ENCODE measurements at places on chromosomes 6 and 20.

DNA sequence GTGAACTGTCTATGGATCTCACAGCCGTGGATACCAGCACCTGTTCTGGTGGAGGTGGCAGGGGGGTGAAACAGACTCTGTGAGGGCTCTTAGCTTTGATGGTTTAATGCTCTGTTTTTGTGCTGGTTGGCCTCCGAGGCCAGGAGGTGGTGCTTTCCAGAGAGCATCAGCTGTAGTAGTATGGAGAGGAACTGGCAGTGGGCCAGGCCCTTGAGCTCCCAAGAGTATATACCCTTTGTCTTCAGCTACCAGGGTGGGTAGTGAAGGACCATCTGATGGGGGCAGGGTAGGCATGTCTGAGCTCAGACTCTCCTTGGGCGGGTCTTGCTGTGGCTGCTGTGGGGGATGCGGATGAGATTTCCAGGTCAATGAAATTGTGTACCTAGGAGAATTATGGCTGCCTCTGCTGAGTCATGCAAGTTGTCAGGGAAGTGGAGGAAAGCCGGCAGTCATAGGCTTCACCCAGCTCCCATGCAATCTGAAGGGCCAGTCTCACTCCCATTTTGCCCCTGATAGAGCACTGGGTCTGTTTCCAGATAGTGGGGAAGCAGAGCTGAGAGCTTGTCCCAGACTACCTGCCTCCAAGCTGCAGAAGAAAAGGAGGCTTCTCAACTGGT, 102.7 kb upstream of the AHI1 start:
- DNase-seq: peak; percentile 98

- DNase-seq: no peak
Measured at GRCh38 chr6:166488076-166488685, 98.3 kb downstream of the RAMACL start.

DNA sequence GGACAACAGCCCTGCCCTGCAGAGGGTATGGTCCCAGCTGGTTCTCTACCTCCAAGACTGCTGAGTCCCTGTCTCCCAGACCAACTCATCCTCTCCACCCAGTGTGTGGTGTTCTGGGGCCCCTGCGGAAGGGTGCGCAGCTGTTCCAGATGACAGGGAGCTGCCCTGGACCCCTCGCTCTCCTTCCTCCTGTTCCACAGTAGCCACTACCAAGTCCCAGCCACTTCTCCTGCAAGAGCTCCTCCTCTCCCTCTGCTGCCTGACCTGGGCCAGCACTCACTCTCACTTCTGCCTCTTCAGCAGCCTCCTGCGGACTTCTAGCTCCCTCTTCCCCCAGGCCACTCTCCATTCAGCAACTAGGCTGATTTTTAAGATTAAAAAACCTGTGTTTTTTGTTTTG, 40.1 kb upstream of the TMEM181 start:
- DNase-seq: no peak

GRCh38 chr6:156778454-156779205, 1.5 kb downstream of the ARID1B start:
- peak; percentile 84 for DNase-seq

- no peak for DNase-seq
Measured at GRCh38 chr20:57126481-57127092, 139.9 kb downstream of the BMP7 start.

- no peak for DNase-seq
Measured at GRCh38 chr6:157953580-157954091, 28.0 kb upstream of the SYNJ2 start.

GRCh38 chr20:61119273-61119672, 132.8 kb upstream of the CDH4 start:
- no peak for DNase-seq

- DNase-seq: no peak
Measured at GRCh38 chr20:59999502-59999901, 41.3 kb downstream of the CDH26 start.

- no peak for DNase-seq
Measured at GRCh38 chr6:89938014-89938413, 43.7 kb downstream of the GJA10 start.

DNA sequence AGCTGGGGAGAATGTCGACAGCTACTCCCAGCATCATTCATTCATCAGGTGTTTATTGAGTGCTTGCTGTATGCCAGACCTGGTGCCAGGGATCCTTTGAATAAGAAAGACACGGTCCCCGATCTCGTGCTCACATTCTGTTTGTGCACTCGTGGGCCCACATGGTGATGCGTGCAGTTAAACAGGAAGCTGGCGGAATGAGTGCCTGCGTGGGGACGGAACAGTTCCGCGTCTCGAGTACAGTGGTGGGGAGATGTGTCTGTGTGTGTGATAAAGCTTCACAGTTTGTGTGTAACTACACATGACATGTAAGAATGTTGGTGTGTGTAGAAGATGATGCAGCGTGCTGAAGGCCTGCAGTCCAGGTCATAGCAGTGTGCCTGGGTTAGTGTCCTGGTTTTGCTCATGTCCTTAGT, 6.5 kb downstream of the RBM38 start:
- DNase-seq: no peak

DNA sequence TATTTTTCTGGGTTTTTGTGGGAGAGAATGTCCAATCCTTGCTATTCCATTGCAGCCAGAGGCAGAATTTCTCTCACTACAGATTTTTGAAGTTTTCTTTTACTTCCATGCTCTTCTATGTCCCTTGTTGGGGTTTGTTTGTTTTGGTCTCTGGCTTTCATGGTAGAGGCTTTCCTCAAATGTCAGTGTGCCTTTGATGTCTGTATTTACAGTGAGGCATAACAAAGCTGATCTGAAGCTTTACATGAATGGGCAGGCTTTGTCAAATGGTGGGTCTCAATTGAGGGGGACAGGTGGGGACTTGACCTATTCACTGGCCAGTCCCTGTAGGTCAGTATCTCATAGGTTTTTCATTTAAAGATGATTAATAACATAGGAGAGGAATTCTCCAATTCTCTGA, 8.6 kb upstream of the CARMIL1 start:
- DNase-seq: no peak

DNA sequence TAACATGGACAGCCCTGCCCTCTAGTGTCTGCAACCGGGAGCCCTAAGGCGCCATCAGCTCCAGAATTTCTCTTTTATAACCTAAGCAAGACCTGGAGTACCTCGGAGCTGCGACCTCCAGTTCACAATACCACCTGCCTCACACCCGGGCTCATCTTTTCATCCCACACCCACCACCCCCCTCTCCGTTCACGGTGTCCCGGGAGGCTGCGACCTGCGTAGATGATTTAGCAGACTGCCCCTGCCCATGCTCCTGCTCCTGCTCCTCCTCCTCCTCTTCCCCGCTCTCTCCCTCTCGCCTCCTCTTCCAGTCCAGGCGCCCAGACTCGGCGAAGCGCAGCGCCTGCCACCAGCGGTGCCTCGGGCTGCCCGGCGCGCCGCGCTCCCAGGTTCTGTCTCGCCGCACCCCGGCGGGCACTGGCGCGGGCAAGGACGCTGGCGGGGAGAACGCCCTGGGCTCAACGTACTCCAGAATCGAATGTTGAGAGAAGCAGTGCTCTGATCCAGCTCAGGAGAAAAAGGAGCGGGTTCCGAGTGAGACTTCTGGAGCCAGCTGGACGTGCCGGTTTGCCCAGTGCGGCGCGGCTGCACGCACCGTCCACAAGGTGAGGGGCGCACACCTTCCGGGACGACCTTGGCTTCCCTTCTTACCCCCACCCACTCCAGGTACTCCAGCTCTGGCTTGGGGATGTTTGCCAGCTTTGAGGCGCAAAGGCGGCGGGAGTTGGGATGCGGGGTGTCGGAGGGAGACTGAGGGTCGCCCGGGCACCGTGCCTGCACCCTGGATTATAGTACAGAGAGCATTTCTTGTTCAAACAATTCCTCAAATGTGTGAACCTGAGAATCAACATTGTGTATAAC, at the start of gene HTR1E:
HTR1E (plus strand) TSS at position 310 of the 861 bp plus-strand sequence. CDS start 77,807 bp downstream, outside the sequence.
- DNase-seq: peak; percentile 88

DNA sequence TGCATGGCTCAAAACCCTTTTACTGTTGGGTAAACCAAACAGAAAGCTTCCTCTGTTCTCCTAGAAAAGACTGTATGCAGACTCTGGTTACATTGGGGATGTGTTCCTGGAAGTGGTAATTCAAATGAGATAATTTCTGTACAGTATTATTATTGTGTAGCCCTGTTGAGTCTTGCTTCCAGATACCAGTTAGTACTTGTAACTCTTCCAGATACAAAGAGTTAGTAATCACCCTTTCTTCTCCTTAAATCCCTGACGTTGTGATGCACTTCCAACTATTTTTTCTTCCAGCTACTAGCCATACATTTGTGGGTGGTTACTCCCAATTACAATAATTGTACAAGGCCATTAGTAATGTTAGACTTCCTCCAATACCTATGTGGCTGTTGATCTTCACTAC, 42.3 kb upstream of the GRIK2 start:
- DNase-seq: no peak

GRCh38 chr20:44594730-44595129, 12.4 kb downstream of the PKIG start:
- no peak for DNase-seq

DNA sequence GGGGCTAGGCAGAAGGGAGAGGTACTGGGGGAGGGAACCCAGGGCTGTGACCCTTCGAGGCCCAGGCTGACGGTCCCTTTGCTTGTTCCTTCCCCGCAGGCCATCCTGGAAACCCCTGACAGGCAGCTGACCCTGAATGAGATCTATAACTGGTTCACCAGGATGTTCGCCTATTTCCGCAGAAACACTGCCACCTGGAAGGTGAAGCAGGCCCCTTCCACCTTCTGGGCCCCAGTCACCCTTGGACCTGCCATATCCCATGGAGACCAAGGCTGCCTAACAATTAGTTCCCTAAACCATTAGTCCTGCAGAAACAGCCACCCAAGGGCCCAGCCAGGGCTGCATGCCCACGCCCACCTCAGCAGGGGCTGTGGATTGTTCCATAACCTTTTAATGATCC, 44.9 kb downstream of the FOXP4 start:
- DNase-seq: no peak

DNA sequence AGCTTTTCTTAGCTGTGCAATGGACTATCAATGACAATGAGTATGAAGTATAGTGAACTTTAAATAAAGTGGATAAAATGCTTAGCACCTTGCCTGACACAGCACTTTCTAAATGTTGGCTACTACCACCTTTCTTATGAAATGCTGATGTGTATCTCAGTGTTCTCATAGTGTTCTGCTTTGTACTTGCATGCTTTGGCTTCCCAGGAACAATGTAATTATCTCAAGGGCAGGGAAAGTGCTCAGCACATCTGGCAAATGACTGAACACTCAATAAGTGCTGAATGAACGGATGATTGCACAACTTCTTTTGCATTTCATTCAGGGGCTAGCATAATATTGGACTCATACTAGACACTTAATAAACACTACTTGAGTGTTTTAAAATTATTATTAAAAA, 28.2 kb upstream of the NOX3 start:
- DNase-seq: no peak

DNA sequence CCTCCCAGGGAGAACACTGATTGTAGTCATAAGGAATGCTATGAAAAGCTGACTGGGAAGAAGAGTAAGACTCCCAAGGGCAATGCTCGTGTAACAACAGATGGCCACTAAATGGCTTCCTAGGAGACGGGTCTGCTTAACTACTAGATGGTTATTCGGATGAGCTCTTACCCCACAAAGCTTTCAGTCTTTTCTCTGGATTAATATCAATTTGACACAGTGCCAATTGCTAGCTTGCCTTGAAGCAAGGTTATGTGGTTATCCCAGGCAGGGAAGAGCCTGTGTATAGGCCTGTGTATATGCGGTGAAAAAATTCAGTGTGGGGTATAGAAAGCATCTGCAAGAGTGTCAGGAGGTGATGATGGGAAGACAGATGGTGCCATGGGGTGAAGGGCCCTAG, 86.4 kb upstream of the NOX3 start:
- no peak for DNase-seq

DNA sequence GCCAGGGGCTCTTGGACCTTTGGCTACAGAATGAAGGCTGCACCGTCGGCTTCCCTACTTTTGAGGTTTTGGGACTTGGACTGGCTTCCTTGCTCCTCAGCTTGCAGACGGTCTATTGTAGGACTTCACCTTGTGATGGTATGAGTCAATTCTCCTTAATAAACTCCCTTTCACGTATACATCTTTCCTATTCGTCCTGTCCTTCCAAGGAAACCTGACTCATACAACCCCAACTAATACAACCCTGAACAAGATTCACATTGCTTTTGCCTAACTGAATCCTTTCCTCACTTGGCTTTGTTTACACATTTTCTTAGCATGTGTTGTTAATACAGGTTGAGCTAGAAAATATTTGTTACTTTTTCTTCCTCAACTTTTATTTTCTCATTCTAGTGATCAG, 21.9 kb downstream of the TBXT start:
- no peak for DNase-seq

GRCh38 chr20:25328954-25329498, 61.6 kb downstream of the ABHD12 start:
- DNase-seq: no peak

- DNase-seq: no peak
Measured at GRCh38 chr20:51802170-51802751, at the start of gene SALL4. SALL4 (minus strand) TSS chr20:51802521; CDS start chr20:51802408, 113 bp downstream.

GRCh38 chr6:135833771-135834170, 17.7 kb upstream of the PDE7B start:
- DNase-seq: no peak

GRCh38 chr20:62304331-62305148, 1.7 kb downstream of the ADRM1 start:
- DNase-seq: no peak

DNA sequence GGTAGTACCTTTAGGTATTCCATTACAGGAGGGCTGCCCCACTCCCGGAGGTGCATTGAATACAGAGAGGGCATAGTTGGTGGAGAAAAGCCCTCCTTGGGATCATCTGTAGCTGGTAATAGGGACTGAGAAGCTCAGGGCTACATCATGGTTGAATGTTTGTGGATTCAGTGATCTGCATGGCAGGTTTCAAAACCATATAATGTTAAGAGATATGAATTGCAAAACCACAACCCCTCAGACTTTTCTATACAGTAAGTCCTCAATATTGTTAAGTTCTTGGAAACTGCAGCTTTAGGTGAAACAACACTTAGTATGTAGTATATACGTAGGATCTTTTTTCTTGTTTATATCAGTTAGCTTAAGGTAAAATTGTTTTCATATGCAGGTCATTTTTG, 11.3 kb downstream of the TULP4 start:
- DNase-seq: no peak

DNA sequence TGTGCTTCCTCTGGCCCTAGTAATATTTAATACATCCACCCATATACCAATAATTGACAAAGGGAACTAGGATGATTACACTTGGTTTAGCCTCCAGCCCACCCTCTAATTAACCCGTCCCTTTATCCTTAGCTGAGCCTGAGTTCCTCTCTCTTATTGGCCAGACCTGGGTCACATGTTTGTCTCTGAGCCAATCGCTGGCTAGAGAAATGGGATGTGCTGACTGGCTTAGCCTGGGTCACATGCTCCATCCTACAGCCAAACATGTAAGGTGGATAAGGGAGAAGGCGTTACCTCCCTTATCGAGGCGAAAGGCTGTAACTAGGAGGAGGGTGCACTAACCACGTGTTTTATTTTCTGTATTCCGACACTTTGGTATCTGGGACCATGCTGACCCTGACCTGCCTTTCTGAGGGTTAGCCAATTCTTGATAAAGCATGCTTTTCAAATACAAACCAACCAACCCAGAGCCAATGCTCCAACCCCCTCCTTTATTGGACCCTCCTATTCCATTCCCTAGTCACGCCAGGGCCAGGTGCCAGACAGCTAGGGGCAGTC, 262.7 kb downstream of the PREX1 start:
- no peak for DNase-seq
